ENCODE measurements at places on chromosomes 1 and 21. TPM values are rescaled to one million over a fixed set of nuclear protein-coding genes. Genes with fewer than 3 reads are reported as not detected.
A peak's percentile ranks its signal among the peaks of the same experiment; 100 is the strongest.

ARHGEF10L gene
- 19.7 TPM for total RNA-seq

PRAMEF5 gene
- total RNA-seq = not detected

ILDR2 gene
- total RNA-seq = 0.19 TPM

CEP350 gene
- 56.1 TPM for total RNA-seq

GRIK3 gene
- total RNA-seq = not detected

RAVER2 gene
- 1.9 TPM for total RNA-seq

UQCRH gene
- 137 TPM for total RNA-seq

LCE1C gene
- total RNA-seq = not detected

LRRC71 gene
- not detected for total RNA-seq

TRIM17 gene
- 2.2 TPM for total RNA-seq

C4BPB gene
- total RNA-seq = 4.9 TPM

PADI2 gene
- 0.11 TPM for total RNA-seq

DNA sequence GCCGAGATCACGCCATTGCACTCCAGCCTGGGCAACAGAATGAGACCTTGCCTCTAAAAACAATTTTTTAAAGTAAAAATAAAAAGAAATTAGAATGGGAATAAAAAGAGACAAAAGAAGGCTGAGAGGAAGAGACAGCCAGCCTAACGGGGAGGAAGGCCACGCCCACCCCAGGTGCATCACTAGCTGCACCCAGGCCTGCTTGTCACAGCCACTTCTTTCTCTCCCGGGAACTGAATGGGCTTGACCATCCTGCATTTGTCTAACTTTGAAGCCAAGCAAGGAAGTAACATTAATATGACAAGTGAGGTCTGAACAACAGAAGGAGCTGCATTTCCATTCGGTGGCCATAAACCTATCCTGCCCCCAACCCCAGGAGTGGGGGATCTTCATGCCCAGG lies 20.8 kb upstream of the EFNA1 start:
- DNase-seq = no peak
- H3K36me3 ChIP-seq = no peaks in the 10 kb centered on the region
- no peak overlapping the region for H3K27ac ChIP-seq
- H3K4me3 ChIP-seq = no peak overlapping the region

DNA sequence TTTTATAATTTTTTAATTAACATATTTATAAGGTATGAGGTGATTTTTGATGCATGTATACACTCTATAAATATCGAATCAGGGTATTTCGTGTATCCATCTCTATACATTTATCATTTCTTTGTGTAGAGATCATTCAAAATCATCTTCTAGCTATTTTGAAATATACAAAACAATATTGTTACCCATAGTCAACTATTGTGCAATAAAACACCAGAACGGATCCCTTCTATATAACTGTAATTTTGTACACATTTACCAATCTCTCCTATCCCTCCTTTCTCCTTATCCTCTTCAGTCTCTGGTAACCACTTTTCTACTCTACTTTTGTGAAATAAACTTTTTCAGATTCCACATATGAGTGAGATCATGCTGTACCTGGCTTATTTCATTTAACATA lies 1459.6 kb downstream of the MRPL39 start:
- no peaks in the 10 kb centered on the region for H3K27me3 ChIP-seq
- no peak for DNase-seq
- no peak overlapping the region for H3K27ac ChIP-seq
- H3K36me3 ChIP-seq = no peaks in the 10 kb centered on the region

GRCh38 chr1:181919542-181919941 lies 142.0 kb downstream of the ZNF648 start:
- H3K36me3 ChIP-seq = no peaks in the 10 kb centered on the region
- H3K4me3 ChIP-seq = no peak overlapping the region
- no peak overlapping the region for H3K27ac ChIP-seq
- no peak for DNase-seq
- no peaks in the 10 kb centered on the region for H3K27me3 ChIP-seq

- peaks cover 3% of the 10 kb centered on the region for H3K36me3 ChIP-seq
- H3K4me3 ChIP-seq = no peak overlapping the region
- no peak overlapping the region for H3K27ac ChIP-seq
- H3K4me1 ChIP-seq = no peaks in the 10 kb centered on the region
- H3K27me3 ChIP-seq = no peaks in the 10 kb centered on the region
Measured at GRCh38 chr1:12016182-12016581, 3.1 kb upstream of the MIIP start.

DNA sequence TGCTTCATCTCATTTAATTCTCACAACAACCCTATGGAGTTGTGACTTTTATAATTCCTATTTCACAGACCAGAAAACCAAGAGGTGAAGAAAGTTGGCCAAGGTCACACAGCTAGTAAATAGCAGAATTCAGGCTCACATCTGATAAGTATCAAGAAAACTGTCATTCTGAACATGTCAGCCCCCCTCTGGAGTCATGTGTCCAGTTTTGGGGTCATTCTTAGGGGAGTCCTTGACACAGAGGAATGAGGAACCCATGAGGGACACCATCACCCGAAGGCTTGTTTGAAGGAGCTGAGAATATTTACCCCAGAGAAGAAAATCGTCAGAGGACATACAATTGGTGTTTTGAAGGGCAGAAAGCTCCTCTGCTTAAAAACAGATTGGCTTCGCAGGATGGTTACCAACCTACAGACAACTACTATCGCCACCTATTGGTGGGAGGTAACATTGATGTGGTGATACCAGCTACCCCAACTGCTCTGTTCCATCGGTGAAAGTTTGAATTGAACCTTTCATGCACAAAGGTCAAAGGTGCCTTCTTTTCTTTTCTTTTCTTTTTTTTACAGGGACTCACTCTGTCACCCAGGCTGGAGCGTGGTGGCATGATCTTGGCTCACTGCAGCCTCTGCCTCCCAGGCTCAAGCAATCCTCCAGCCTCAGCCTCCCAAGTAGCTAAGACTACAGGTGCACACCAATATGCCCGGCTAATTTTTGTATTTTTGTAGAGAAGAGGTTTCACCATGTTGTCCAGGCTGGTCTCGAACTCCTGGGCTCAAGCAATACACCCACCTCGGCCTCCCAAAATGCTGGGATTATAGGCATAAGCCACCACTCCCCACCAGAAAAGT lies 31.3 kb downstream of the NCMAP start:
- no peak overlapping the region for H3K4me3 ChIP-seq
- DNase-seq = peak; percentile 32
- H3K4me1 ChIP-seq = peaks cover 7% of the 10 kb centered on the region
- H3K27ac ChIP-seq = peak overlapping the region; percentile 35
- H3K27me3 ChIP-seq = no peaks in the 10 kb centered on the region

DNA sequence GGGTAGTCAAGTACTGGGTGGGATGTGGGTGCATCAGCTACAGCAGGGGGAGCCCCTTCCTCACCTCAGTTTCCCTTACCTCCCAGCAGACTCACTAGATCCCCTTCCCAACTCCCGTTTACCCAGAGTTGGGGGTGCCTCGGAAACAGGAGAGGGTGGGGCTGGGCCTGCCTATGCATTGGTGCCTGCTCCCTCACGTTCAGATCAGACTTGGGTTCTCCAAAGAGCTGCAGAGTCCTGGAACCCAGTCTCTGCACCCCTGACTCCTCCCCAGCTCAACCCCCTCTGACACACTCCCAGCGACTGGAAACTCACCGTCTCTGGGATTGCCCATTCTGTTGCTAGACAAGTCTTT lies 6.0 kb downstream of the FOXO6 start:
- peaks cover 10% of the 10 kb centered on the region for H3K4me1 ChIP-seq
- H3K27ac ChIP-seq = no peak overlapping the region
- no peak overlapping the region for H3K4me3 ChIP-seq

DNA sequence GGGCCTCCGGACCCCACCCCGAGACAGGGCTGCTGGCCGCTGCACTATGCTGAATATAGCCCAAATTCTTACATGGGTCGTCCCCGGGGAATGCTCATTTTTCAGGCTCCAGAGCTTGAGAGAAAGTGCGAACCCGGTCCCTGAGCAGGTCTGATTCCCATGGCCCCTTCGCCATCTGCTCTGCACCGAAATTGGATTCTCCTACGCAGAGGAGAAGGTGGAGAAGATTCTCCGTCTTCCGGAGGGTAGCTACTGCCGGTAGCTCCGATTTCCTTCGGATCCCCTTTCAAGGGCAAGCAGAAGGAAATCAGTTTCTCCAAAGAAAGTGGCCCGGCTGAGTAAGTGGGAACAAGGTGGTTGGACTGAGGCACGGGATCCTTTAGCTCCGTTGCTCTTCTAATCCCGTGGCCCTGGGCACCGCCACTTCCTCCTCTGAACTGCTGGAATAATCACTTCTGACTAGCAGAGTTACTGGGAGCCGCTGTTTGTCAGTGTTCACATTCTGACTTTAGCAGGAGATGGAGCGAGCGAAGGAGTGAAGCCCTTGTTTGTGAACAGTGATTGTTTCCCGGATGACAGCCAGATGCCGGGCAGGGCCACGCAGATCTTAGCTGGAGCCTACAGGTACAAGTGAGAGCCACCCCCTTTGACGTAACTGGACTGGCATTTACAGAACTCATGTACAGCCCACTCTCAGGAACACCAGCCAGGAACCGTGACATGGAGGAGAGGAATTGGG lies 1.1 kb upstream of the ZNF496 start:
- peaks cover 6% of the 10 kb centered on the region for H3K4me1 ChIP-seq

- no peaks in the 10 kb centered on the region for H3K4me1 ChIP-seq
- H3K27me3 ChIP-seq = no peaks in the 10 kb centered on the region
- no peak overlapping the region for H3K27ac ChIP-seq
- no peak overlapping the region for H3K4me3 ChIP-seq
- H3K36me3 ChIP-seq = no peaks in the 10 kb centered on the region
Measured at GRCh38 chr1:30337324-30337620, 386.1 kb downstream of the MATN1 start.

GRCh38 chr1:243587823-243588560 lies 262.1 kb downstream of the AKT3 start:
- H3K36me3 ChIP-seq = peaks cover 4% of the 10 kb centered on the region
- no peaks in the 10 kb centered on the region for H3K27me3 ChIP-seq
- H3K27ac ChIP-seq = no peak overlapping the region
- no peaks in the 10 kb centered on the region for H3K4me1 ChIP-seq
- H3K4me3 ChIP-seq = no peak overlapping the region

DNA sequence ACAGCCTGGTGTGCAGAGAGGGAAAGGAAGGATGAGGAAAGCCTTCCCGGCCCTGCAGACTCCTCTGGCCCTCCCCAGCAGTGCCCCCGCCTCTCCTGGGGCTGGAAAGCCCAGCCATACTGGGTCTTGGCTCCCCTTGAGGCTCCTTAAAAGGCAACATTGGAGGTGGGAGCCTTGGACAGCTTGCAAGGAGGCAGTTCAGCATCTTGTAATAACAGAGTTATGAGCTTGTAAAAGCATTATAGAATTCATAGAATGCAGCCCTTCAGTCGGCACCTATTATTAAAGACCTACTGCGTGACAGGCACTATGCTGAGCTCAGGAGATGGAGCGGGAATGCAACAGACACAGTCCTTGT lies 4.2 kb downstream of the TINAGL1 start:
- no peaks in the 10 kb centered on the region for H3K27me3 ChIP-seq
- H3K27ac ChIP-seq = no peak overlapping the region
- DNase-seq = no peak
- H3K36me3 ChIP-seq = no peaks in the 10 kb centered on the region

DNA sequence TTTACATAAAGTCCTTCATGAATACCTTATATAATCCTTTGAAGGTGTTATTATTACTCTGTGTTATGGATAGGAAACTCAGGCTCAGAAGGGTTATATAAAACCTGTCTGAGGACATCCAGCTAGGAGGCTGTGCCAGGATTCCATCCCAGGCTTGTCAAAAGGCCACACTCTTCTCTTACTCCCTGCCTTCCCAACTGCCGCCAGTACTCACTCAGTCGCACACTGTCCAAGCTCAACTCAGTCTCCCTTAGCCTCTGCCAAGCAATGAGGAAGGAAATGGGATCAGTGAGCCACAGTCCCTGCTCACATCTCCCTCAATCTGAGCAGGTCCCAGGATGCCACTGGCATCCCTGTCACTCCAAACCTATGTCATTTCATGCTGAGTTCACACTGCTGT lies 94.4 kb downstream of the NAV1 start:
- DNase-seq = no peak
- no peaks in the 10 kb centered on the region for H3K27me3 ChIP-seq
- H3K36me3 ChIP-seq = no peaks in the 10 kb centered on the region
- H3K27ac ChIP-seq = no peak overlapping the region

- no peaks in the 10 kb centered on the region for H3K27me3 ChIP-seq
- no peaks in the 10 kb centered on the region for H3K4me1 ChIP-seq
- no peaks in the 10 kb centered on the region for H3K36me3 ChIP-seq
- DNase-seq = no peak
- no peak overlapping the region for H3K4me3 ChIP-seq
- H3K27ac ChIP-seq = no peak overlapping the region
Measured at GRCh38 chr1:7048395-7048794, 263.1 kb downstream of the CAMTA1 start.

GRCh38 chr1:31112266-31112935 lies 46.9 kb upstream of the PUM1 start:
- no peak overlapping the region for H3K4me3 ChIP-seq
- H3K27me3 ChIP-seq = no peaks in the 10 kb centered on the region
- no peaks in the 10 kb centered on the region for H3K36me3 ChIP-seq
- no peaks in the 10 kb centered on the region for H3K4me1 ChIP-seq
- no peak for DNase-seq

DNA sequence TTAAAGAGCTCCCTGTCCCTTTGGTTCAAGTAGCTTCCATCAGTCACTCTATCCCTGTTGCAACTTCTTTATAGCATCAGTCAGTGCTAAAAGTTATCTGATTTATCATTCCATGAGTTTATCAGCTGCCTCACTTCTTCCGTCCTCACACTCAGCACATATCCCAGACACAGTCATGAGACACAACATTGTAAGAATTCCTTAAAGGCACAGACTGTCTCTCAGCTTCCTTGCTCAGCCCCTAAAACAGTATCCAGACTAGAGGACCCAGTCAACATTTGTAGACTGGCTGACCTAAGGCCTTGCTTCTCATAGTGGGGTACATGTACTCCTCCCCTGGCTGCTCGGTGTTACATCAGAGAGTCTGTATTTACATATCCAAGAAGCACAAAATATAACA lies 164.9 kb upstream of the ADGRL2 start:
- no peak overlapping the region for H3K4me3 ChIP-seq
- H3K27ac ChIP-seq = no peak overlapping the region
- no peaks in the 10 kb centered on the region for H3K36me3 ChIP-seq
- no peaks in the 10 kb centered on the region for H3K27me3 ChIP-seq
- H3K4me1 ChIP-seq = no peaks in the 10 kb centered on the region

- peaks cover 4% of the 10 kb centered on the region for H3K27me3 ChIP-seq
- no peaks in the 10 kb centered on the region for H3K4me1 ChIP-seq
- no peak within 1 kb of the TSS for H3K4me3 ChIP-seq
- H3K36me3 ChIP-seq = no peaks in the 10 kb centered on the region
Measured at GRCh38 chr1:111989531-111990025, at the start of gene KCND3. Gene KCND3, minus strand, starts transcription at chr1:111989668.

DNA sequence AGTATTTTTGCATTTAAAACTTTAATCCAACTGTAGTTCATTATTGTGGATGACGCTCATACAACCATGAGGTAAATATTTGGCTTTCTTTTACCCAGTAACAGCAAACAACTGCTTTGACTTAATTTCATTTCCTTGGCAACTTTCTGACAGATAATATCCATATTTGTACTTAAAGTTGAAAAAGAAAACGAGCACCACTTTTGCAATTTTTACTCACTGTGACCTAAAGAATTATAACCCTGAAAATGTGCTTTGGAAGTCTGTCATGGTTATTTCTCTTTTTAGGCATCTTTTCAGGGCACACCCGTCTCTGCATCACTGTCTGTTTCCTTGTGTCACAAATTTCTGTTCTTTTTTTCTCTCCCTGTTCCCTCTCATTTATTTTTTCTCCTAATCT lies 918 bp upstream of the CD2 start:
- peak overlapping the region; percentile 90 for H3K4me3 ChIP-seq
- no peaks in the 10 kb centered on the region for H3K27me3 ChIP-seq
- peaks cover 27% of the 10 kb centered on the region for H3K4me1 ChIP-seq
- no peaks in the 10 kb centered on the region for H3K36me3 ChIP-seq
- H3K27ac ChIP-seq = peak overlapping the region; percentile 89

- no peaks in the 10 kb centered on the region for H3K27me3 ChIP-seq
- no peak for DNase-seq
- no peak overlapping the region for H3K27ac ChIP-seq
Measured at GRCh38 chr1:230905733-230906132, 37.4 kb upstream of the C1orf198 start.

Measured in naive thymus-derived CD4-positive, alpha-beta T cell (primary cell).